Fibroblast of villous mesenchyme (primary cell): ENCODE measurements at places on chromosomes 2 and 18. TPM values are rescaled to one million over a fixed set of nuclear protein-coding genes. Genes with fewer than 3 reads are reported as not detected.

DNA sequence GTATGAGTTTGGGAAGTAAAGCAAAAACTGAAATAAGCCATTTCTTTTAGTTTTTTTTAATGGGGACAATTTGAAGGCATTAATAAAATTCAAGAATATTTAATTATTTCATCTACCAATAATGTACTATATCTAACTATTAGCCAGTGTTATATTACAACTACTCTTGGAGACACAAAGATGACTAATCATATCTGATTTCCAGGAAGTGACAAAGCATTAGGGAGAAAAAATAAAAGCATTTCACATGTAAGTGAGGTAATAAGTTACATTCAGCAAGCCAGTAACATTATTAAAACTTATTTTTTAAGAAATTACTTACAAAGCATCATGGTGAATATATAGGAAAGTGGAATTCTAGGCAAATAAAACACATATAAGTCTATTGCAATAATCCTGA is 781.3 kb upstream of the NRXN1 start:
- DNase-seq = peak; percentile 5

DNA sequence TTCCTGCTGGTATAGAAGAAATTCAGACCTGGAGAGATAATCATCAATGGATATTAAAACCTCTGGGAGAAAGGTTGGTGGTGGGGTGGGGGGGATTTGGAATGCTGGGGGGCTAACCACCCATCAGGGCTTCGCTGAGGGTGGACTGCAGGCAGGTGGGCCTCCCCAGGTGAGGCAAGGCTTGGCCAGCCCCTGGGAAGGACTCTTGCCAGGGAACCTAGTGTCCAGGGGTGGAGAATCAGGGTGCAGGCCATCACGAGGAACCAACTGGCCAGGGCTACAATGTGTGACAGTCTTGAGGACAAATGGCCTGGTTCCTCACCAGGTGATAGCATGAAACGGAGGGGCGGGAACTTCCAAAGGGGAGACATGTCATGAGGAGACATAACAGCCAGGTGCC is 11.8 kb downstream of the RAB11FIP5 start:
- DNase-seq = no peak

DNA sequence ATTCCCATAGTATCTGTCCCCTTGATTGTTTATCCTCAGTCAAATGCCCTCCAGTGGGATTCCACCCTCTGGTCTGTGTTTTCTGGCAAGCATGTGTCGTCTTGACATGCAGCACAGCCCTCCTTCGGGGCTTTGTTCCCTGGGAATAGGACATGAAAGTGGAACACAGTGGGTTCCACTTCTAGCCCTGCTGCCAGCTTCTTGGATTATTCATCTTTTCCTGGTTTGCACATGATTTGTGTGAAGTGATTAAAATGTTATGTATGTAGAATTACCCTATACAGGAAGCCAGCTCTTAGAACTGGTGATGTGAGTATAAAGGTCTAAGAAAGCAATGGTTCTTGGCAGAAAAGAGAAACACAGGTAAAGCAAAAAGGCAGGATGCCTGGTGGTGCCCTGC is 142.3 kb downstream of the TANC1 start:
- DNase-seq = no peak

DNA sequence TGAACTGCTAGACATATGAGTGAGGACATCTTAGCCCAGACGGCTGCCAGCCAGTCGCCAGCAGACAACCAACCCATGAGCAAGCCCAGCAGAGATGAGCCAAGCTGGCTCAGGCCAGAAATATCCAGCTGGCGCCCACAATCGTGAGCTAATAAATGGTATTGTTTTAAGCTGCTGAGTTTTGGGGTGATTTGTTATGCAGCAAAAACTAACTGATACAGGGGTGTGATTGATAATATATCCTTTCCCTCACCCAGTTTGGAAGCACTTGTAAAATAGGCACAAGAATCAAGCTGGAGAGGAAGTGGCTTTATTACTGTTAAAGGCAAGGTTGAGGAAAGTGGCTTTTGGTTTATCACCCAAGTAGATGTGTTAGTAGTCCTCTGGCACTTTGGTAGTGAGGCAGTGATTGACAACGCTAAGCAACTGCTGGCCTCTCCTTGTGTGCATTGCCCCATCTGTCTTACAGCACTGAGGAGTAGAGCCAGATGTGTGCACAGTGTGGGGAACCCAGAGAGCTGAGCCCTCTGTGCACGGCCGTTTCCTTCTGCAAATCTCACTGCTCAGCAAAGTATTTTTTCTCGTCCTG is 110.1 kb downstream of the MYO1B start:
- no peak for DNase-seq

The KLHL41 gene
- total RNA-seq = 0.32 and 0.43 TPM in 2 replicates

DNA sequence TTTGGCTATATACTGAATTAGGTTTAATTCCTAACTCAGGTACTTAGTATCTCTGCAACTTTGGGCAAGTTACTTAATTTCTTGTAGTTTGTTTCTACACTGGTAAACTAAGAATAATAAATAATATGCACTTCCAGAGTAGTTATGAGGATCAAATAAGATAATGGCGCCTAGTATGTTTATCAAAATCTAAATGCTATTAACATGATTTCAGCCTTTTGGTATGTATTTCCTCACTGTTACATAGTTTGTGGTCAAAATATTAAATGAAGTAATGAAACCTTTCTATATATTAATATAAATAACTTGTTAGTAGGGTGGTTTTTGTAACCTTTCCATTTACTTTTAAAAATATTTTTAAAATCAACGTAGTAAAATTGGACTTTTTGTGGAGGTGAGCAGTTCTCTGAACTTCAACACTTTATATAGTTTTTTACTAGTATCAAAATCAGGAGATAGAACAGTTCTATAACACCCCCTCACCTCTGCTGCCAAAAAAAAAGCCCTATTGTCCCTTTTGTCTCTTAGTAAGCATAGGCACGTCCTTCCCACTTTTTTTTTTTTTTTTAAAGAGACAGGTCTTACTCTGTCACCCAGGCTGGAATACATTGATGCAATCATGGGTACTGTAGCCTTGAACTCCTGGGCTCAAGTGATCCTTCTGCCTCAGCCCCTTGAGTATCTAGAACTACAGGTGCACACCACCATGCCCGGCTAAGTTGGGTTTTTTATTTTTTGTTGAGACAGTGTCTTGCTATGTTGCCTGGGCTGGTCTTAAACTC is 44.8 kb downstream of the RAB3GAP1 start:
- DNase-seq = peak; percentile 23

DNA sequence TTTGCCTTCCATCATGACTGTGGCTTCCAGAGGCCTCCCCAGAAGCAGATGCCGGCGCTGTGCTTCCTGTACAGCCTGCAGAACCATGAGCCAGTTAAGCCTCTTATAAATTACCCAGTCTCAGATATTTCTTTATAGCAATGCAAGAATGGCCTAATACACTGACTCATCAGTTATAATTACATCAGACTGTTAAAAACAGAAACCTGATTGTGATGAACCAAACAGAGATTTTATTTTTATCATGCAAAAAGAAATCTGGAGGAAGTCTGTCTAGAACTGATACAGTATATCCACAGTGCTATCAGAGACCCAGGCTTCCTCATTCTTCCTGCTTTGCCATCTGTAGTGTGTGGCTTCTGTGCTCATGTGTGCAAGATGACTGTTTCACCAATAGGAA is 93.4 kb upstream of the MEX3C start:
- no peak for DNase-seq

The ANKMY1 gene
- total RNA-seq = 5.2 and 5.8 TPM in 2 replicates

The LYG2 gene
- not detected in 2 replicates for total RNA-seq

- peak; percentile 69 for DNase-seq
Measured at GRCh38 chr2:150081775-150082481, 405.5 kb downstream of the RND3 start.

- peak; percentile 37 for DNase-seq
Measured at GRCh38 chr18:23835091-23835490, 145.8 kb downstream of the LAMA3 start.

The GALR1 gene
- total RNA-seq = not detected in 2 replicates

DNA sequence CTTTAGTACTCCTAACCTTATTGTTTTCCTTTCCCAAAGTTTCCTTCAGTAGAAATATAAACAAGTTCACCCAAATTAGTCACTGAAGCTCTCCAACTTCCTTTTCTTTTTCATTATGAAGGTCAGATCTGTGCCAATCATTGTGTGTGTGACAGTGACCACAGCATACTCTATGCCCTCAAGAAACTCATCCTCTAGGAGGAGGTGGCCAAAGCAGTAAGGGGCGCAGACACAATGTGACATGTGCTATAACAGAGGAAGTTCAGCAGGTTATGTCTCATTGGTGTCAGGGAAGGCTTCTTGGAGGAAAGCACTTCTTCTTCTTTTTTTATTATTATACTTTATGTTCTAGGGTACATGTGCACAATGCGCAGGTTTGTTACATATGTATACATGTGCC is 60.0 kb upstream of the PSME4 start:
- DNase-seq = no peak

DNA sequence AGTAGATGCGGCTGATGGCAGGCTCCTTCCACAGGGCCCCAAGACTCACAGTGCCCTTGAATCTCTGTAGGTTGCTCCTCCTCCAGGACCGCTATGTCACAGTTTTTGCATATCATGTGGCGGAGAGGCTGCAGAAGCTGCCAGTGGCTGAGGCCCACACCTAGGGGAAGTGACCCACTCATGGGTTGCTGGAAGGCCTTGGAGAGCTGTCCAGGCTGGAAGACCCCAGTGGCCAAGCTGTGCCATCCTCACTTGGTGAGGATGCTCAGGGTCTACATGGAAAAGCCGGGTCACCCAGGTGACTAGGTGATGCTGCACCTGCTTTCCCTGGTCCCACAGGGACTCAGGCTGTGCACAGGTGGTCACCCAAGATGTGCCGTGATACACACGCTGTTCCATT is 90.6 kb downstream of the SEPTIN10 start:
- DNase-seq = no peak

DNA sequence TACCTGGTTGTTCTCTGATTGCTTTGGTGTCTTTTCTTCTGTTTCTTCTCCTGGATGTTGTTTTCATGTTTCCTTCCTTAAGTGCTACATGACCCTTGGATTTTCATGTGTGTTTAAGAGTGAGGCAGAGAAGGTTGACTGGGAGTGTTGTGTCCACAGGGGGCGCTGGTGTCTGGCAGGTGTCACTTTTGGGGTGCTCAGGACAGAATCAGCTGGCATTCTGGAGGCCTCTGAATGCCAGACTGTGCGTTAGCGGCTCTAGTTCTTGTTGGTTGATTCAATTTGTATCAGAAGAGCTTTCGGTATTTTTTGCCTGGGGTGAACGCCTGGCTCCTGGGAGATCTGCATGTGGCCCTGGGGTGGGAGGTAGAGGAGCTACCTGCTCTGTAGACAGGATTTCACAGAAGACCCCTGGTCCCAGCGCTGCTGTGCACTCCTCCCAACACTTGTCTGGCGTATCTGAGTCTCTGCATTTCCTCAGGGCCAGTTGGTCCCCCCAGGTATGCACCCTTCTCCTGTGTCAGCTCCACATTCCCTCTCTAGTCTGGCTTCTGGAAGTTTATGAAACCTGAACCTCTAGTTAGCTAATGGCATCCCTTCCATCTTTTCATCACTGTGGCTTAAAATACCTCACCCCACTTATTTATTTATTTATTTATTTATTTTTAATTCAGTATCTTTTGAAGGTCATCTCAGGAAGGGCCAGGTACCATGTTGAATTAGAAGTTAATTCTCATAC is 1.1 kb downstream of the GREB1 start:
- DNase-seq = no peak

DNA sequence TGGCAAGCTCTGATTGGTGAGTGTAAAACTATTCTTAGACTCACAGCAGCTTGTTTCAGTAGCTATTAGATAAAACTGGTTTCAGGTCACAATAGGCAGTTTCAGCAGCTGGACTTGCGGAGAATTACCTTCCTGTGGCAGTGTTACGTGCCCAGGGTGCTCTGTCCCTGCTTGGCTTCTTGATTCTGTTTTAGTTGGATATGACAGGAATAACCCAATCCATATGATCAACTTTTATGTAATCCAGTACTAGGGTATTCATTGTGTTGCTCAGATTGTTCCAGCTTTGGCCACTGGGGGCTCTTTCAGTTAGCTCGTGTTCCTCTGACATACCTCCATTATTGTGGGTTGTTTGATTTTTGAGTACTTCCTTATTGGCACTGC is 43.1 kb downstream of the INPP4A start:
- no peak for DNase-seq

The NEU2 gene
- not detected in 2 replicates for total RNA-seq

DNA sequence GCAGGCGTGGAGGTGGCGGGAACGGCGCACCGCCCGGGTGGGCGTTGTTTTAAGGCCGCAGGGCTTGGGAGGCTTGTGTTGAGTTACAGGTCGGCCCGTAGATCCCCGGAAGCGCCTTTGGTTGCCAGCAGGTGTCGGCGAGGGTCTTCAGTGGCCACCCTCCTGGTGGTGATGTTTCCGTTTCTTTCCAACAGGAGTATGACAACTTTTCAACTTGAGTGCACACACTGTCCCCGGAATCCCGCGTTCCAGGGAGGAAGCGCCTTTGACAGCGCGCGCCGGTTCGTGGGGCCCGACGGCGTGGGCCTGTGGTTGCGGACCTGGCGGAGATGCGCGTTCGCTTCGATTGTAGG is 1.0 kb upstream of the HDAC4 start:
- DNase-seq = no peak

GRCh38 chr2:64327510-64328414 is 126.2 kb upstream of the LGALSL start:
- peak; percentile 27 for DNase-seq

DNA sequence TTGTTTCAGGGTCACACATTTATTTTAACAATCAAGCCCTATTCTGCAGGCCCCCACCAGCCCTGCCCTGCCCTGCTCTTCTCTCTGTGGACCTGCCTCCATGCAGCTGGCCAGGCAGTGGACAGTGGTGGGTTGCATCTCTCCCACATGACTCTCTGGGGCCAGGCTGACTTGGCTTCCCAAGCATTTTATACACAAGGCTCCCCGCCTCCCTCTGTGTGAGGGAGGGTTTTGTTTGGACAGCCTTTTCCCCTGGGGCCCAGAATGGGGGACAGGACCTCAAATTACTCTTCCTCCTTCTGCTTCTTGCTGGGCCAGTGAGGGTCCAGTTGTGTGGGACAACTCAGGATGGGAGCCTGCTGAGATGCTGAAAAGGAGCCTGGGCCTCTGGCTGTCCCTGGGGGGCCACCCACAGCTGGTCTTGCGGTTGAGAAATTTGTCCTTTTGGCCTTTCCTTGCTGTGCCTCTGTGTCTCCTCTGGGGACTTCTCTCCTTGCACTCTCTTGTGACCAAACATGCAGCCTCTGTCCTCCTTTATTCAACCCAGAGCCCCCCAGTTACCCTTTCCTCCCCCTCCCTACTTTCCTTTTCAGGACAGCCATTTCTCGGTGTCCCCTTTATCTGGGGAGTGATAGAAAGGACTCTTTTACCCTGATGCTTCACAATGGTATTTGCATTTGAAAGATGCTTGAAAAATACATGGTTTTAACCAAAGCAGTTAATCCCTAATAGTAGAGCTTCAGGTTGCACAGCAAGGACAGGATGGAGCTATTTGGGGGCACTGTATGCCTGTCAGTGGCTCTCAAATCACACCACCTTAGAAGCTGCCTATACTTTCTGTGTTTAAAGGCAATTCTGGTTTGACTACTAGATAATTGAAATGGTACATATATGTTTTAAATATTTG is 151.1 kb downstream of the FHOD3 start:
- DNase-seq = no peak

GRCh38 chr2:101179982-101180381 is 28.8 kb upstream of the TBC1D8 start:
- DNase-seq = no peak

The MC4R gene
- not detected in 2 replicates for total RNA-seq

The RGPD3 gene
- 0.32 and 0.43 TPM in 2 replicates for total RNA-seq
